HS-5 (cell line): ENCODE measurements at places on chromosomes 11 and 22.

DNA sequence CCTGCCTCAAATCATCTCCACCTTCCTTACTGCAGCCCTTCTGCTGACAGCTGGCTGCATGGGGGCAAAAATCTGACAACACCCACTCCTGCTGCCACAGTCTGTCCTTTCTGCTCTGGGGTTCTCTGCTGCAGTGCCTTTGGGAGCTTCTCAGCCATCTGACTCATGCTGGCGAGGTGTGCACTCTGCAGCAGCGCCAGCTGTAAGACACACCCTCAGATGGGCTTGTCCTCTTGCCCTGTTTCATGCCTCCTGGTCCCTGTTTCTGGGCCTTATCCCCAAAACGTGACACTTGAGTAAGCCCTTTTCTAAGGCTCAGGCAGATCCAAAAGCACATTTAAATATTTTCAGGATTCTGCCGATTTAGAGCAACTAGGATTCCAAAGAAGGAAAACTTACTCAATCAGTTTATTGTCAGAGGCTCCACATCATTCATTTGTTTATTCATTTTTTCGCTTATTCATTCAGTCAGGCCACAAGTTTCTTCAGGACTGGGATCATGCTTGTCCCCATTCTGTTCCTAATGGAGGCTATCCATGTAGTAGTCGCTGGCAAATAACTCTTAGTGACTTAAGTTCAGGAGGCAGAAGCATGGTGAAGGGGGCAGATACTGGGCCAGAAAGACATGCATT is 60.2 kb downstream of the SMIM38 start:
- no peak for DNase-seq

- no peak for DNase-seq
These were observed 3.8 kb upstream of the PDXP start for GRCh38 chr22:37654563-37655251.

DNA sequence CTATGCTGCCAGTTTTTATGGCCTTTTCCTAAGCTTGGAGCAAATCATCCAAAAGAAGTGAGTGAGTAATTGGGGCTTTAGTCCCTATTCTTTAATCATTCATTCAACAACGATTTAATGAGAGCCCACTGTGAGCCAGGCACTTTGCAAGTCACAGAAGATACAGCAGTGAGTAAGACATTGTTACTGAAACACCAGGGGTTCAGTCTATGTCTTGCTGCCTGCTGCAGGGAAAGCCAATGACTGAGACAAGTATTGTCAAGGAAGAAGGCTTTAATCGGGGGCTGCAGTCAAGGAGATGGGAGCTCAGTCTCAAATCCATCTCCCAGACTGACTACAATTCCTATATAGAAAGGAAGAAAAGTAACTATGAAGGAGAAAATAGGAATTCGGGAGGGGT is 228.3 kb downstream of the FAM181B start:
- DNase-seq, result no peak

DNA sequence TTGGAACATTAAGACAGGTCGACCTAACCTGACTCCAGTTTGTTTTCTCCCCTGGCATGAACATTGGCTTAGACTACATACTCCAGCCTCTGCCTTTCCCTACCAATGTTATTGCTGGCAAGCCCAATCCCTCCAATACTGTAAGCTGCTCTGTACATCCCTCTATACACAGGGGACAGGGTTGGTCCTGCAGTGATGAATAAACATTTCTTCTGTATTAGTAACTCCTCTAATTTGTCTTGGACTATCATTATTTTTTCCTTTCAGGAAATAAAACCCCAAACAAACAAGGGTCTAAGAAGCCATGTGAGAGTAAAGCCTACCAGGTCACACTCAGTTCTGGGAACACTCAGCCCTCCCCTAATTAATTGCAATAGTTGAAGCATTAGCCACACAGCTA is 35.1 kb upstream of the FJX1 start:
- no peak for DNase-seq

DNA sequence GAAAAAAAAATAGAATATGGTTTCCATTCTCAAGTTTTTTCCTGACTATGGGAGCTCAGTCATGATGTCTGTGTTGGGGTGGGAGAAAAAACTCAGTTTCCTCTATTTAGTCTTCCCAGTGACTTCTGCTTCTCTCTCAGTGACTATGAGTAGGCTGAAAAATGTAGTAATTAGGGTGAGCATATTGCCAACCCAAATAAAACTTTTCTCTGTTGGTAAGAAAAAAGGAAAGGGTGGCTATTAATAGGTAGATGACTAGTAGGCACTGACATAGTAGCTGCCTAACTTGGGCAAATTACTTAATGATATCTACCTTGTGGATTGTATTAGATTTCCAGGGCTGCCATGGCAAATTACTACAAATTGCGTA is 34.2 kb upstream of the BIRC3 start:
- DNase-seq, result no peak

DNA sequence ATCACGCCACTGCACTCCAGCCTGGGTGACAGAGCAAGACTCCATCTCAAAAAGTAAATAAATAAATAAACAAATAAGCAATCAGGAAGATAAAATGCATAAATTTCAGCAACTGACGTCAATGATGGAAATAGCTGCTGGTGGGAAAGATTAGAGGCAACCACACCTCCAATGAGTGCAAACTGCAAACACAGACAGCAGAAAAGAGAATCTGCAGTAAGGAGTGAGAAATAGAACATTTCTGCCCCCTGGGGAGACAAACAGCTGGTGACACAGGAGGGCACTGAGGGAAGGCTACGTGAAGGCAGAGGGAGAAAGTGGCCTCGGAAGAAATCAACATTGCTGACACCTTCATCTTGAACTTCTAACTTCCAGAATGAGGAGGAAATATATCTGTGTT is 6.5 kb downstream of the PI4KA start:
- no peak for DNase-seq

DNA sequence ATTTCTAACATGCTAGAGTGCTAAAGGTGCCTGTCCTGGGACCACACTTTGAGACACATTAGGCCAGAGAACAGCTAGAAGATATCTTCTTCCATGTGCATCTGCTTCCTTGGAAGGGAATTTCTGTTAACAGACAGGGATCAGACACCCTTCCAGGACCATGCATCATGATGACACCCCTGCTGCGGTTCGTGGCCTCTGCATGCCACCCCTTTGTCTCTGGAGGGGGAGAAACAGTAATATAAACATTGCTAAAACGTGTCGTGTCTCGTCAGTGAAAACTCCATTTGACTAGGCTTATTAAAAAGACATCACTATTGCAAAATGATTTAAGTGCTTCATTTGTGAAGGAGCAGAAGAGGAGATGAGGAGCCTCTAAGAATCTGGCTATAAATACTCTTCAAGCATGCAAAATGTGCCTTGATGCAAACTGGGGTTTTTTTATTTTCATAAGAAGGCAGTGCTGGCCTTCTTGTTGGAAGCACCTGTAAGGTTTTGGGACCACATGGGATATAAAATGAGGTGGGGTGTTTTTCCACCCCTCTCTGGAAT is 141.6 kb downstream of the MYO18B start:
- DNase-seq, result no peak

DNA sequence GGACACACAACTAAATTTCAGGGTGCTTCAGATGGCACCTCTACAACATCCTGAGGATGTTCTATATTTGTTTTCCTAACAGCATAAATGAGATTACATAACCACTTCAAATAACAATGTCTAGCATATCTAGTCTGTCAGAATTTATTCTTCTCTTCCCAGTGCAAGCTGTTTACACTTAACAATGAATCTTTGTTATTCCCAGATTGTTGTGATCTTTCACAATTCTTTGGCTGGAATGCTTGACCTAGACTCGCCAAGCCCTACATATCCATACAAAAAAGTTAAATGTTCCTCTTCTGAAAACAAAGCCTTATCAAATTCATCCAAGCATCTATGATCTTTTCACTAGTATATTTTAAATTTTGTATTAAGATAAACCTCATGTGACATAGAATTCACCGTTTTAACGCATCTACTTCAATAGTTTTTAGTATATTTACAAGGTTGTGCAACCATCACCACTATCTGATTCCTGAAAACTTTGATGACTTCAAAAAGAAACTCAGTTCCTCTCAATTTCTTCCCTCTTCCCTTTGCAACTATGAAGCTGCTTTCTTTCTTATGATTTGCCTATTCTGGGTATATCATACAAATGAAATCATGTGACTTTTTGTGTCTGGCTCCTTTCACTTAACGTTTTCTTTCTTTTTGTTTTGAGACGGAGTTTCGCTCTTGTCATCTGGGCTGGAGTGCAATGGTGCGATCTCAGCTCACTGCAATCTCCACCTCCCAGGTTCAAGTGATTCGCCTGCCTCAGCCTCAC is 61.7 kb upstream of the CHRNA10 start:
- DNase-seq, result no peak

DNA sequence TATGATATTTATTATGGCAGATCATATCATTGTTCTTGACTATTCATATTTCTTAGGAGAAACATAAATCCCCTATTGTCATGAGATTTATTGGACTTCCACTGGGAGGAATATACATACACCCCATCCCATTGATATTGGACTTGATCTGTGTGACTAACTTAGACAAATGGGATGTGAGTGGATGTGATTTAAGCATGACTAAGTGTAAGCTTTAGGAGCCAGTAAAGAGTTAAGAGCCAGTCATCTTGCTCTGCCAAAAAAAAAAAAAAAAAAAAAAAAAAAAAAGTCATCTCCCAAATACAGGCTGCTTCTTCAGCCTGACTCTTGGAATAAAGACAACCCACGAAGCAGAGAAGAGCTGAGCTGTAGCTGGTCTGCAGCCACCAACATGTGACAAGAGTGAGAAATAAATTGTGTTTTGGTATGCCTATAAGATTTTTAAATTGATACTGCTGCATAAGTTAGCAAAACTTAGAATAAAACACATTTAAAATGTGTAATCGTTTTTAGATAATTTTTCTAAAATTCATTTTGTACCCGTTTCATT is 595.0 kb upstream of the LRRC4C start:
- no peak for DNase-seq

DNA sequence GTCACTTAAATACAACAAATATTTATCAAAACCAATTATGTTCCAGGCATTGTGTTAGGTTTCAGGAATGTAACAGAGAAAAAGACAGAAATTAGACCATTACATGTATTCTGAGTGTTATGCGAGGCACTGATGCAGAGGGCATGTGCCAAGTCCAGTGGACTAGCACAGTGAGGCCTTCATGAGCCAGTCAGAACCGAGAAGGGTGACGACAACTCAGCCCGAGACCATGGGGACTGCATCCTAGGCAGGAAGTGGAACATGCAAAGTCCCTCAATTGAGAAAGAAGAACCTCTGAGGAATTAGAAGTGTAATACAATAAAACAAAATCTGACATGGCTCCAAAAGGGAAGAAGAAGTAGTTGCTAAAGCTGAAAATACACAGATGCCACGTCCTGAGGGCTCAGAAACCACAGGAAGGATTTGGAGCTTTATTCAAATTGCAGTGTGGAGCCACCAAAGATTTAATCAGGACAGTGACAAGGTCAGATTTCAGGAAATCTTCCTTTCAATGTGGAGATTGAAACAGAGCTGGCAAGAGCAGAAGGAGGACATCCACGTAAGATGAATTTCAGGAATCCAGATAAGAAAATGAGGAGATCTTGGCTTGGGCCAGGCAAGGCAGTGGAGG is 529.6 kb downstream of the NTM start:
- no peak for DNase-seq

GRCh38 chr11:22340701-22341587 is 2.8 kb downstream of the SLC17A6 start:
- no peak for DNase-seq

DNA sequence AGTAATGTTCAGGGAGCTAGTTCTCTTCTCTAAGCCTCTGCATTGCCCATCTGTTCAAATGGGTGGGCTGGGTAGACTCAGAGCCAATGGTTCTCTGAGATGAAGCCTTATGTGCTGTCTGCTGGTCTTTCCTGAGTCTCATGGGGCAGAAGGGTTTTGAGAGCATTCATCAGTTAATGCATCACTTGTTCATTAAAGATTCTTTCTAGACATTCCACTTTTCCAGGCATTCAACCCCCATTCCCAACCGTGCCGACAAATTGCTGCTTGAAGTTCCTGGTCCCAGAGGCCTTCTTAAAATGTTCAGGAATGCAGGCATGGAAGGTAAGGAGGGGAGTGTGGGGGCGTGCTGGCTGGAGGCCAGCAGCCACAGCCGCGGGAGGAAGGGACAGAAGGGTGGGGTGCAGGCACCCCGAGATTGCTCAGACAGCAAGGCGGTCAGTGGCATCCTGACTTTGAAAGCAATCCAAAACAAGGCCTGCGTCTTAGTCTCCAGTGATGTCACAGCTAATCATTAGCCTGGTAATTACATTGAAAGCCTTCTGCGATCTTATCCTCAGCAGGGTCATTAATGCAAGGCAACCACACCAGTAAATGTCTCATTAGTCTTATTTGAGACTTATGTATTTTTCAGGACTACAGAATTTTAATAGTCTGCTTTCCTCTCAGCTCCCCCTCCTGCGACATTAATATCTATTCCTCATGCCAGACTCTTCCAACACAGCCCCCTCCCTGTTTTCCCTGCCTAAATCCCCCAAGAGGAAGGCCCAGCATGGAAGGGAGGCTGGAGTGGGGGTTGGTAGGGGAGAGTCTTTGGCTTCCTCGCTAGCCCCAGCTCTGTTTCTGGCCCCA is 328.8 kb downstream of the MIAT start:
- no peak for DNase-seq

GRCh38 chr11:48018528-48019216 is 38.3 kb downstream of the PTPRJ start:
- no peak for DNase-seq

DNA sequence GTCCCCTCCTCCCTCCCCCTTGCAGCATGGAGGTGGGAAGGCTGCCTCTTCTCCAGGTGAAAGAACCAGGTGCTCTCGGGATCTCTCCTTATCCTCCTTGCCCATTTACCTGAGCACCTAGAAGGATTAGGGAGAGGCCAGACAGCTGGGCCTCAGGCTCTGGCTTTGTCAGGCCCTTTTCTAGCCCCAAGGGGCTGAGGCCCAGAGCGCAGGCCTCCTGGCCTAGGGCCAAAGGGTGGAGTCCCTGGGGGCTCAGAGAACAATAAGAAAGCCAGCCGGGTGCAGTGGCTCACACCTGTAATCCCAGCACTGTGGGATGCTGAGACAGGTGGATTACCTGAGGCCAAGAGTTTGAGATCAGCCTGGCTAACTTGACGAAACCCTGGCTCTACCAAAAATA is 5.4 kb upstream of the TTLL1 start:
- no peak for DNase-seq

DNA sequence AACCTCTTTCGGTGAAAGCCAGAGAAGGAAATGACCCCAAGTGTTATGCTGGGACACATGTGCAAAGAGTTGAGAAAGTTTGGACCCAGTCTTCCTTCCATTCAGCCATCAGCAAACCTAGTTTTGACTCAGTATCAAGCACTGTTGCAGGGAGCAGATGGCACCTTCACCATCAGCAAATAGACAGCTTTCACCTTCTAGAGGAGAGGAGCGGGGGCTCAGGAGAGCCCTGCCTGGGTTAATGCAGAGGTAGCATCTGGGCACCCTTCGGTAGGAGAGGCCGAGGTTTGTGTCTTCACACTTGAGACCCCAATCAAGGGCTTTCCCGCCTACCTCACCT is 16.2 kb upstream of the MFRP start:
- DNase-seq, result no peak

- no peak for DNase-seq
These were observed 190.2 kb downstream of the SWAP70 start for GRCh38 chr11:9853929-9854552.

GRCh38 chr22:31133911-31134310 is 6.4 kb downstream of the PLA2G3 start:
- no peak for DNase-seq
